LHCN-M2 (cell line): ENCODE measurements at places on chromosomes 5 and 9. TPM values are rescaled to one million over a fixed set of nuclear protein-coding genes. Genes with fewer than 3 reads are reported as not detected.

DNA sequence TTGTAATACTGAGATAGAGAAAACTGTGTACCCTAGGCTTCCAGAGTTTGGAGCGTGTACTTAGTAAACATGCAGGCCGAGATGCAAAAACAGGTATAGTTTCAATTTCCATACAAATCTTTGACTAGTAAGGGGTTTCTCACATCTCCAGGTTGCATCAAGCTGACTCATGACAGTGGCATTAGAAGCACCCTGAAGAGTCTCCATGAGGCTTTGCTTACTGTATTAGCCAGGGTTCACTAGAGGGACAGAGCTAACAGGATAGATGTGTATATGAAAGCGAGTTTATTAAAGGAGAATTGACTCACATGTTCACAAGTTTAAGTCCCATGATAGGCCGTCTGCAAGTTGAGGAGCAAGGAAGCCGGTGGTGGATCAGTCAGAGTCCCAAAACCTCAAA is 275.3 kb upstream of the CDH6 start:
- no peak for DNase-seq

DNA sequence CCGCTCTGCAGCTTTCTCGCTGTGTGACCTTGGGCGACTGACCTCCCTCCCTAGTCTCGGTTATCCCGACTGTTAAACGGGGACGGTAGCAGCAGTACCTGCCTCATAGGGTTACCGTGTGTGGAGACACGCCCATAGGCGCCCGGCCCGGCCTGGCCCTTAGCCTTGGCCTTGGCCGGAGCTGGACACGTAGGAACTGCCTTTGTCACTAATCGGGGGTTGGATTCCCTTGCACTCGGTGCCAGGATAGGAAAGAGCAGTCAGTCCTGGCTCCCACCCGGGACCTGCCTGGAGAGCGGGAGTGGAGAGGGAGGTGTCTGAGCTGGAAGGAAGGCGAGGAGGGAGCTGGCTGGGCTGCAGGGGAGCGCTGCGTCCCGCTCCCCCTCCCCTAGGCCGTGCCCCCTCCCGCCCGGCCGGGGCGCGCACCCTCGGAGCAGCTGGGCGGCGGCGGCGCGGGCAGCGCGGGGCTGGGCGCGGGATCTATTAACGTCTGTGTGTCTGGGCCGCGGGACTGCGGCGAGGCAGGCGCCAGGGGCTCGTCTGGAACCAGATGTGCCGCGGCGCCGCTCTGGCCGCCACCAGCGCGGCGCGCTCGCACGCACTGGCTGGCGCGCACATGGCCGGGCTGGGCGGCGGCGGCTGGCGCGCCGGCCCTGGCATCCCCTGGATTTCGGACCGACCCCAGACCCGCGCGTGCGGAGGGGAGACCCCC is 31.7 kb downstream of the PRRX2 start:
- peak; percentile 31 for DNase-seq

DNA sequence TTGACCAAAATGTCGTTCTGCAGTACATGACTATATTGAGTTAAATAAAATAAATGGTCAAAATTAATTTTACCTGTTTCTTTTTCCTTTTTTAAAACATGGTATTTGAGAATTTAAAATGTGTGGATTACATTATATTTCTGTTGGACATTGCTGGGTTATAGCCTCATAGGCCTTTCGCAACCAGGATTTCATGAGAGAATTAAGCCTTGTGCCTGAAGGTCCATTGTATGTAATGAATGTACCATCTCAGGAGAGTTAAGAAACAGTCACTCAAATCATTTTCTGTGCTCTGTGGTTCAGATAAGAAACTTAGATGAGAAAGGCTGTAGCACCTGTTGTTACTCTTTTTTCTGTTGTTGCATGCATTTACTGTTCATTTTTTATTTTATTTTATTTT is 103.5 kb downstream of the ANGPTL2 start:
- DNase-seq = no peak

- no peak for DNase-seq
These were observed 58.0 kb upstream of the UBAC1 start for GRCh38 chr9:136019041-136019680.

- DNase-seq = peak; percentile 42
These were observed 660 bp downstream of the SCAMP1 start for GRCh38 chr5:78360924-78361630.

DNA sequence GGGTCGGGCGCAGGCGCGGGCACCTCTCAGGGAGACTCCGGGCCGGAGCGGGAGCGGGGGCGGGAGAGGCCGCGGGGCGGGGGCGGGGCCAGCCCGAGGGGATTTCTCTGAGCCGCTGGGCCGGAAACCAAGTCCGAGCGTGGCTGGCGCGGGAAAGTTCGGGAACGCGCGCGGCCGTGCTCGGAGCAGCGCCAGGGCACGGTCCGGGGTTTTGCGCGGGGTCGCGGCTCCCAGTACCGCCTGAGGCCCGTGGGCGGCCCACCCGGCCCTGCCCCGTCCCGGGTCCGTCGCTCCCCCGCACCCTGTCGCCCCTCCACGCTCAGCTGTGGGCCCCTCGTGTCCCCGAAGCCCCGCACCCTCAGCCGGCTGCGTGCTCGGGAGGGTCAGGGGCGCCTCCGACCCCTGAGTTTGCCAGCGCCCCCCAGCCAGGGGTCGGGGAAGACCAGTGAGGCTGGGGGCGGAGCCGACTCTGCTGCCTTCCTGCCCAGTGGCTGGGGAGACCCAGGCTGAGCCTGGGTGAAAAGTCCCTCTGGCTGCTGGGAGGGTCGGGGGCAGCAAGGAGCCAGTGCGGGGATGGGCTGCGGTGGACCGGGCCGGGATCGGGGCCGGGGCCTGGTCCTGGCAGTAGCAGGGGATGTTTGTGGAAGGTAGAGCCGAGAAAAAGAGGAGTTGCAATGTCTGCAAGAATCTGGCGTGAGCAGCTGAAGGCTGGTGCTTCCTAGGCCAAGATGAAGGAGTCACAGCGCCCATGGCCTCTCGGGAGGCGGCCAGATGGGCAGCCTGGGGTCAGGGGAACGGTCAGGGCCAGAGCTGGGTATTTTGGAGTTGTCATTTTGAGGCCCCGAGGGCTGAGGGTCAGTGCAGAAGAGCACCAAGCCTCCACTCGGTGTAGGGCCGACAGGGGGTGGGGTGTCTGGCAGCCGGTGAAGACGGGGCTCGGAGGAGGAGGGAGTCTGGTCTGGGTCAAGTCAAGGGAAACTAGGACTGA is 588 bp downstream of the TRAF2 start:
- DNase-seq = peak; percentile 19

The KCNMB1 gene
- total RNA-seq = not detected in 2 replicates

The HAVCR2 gene
- total RNA-seq = 0.06 and 0.17 TPM in 2 replicates
